Activated CD4-positive, alpha-beta T cell treated with anti-CD3 and anti-CD28 coated beads, Interleukin-2, amount 50 U/mL, for 24 hours (primary cell): ENCODE measurements at places on chromosomes 4 and X.

- DNase-seq: no peak
These were observed 265.0 kb upstream of the FAT4 start for GRCh38 chr4:125049711-125050110.

DNA sequence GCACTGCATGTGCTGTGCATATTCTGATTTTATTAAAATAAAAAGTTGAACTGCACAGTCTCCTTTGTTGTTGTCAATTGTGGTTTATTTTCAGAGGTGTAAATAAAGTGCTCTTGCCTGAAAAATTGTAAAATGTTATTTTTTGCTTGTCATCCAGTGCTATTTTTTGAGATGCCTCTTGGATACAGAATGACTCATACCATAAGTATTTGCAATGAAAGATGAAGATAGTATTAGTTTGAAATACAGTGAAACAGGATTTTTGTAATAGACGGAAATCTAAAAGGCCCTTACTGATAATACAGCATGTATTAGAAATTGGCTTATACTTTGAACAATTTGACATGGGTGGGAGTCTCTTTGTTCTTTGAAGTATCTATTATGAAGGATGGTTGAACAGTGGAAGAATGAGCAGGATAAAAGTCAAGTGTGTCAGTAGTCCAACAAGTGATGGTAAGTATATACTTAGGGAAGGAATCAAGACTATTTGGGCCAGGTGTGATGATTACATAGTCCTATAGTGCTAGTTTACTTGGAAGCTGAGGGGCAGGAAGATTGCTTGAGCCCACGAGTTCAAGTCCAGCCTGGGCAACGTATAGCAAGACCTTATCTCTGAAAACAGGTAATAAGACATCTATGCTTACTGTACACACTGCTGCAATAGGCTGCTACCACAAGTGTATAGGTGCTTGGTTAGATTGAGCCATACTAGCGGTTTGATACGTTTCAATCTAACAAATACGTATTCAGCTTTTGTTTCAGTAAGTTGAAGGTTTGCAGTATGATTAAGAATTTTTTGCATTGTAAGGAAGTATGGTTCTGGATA, 16.4 kb downstream of the DDX3X start:
- no peak for DNase-seq

DNA sequence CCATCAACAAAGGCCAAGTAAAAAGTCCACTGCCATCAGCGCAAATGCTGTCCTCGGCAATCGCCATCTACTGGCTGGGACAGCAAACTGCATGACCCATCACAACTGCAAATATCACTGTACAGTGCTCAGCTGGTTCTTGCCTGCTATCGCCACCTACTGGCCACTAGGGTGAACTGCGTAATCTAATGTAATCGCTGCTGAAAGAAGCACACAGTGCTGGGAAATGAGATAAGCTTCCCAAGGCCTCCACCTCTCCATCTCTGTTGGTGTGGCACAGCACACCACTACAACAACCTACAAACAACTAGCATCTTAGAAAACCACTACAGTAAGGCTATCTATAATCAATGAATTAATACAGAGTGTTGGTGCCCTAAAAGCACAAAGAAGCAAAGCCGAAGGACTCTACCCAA, 298.3 kb downstream of the TEX13A start:
- DNase-seq: no peak

GRCh38 chrX:37993837-37994619, 12.3 kb upstream of the SYTL5 start:
- no peak for DNase-seq

DNA sequence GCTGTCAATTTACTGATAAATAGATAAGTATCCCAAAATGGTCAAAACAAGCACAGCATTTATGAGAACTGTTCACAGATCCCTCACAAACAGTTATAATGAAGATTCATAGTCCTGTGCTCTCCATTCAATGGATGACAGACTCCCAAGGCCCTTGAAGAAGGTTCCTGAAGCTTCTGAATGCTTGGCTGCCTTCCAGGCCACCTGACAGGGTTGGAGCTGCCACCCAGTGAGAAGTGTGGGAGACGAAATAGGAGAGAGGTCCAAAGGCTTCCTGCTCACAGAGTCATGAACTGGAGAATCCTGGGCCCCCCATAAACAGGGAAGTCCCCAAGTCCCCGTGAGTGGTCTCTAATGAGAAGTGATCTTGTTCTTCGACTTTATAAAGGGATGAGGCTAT, 26.0 kb upstream of the ANXA3 start:
- DNase-seq: no peak

DNA sequence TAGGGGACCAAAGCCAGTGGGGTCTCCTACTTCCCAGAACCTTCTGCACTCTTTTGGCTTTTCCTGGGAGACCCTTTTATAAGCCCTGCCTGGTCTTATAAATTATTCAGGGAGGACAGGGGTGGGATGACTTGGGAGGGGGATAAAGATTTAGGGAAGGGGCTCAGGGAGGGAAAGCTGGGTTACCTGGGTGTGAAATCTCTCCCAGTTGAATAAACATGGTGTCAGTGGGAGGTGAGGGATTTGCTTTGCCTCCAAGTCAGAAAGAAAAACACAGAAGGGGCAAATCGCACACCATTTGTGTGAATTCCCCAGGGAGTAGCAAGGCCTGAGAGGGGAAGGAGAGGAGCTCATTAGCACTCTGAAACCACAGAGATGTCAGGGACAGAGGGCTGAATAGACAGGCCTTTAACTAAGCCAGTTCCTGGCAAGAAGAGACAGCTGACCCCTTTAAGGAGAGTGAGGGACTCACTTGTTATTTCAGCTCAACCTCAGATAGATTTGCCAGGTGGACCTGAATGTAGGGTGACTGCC, at the start of gene RIPPLY1:
RIPPLY1 (minus strand) TSS at position 51 of the 534 bp plus-strand sequence. CDS start 54 bp downstream, outside the sequence.
- DNase-seq: no peak

GRCh38 chr4:162497564-162498167, 333.9 kb upstream of the FSTL5 start:
- DNase-seq: no peak

DNA sequence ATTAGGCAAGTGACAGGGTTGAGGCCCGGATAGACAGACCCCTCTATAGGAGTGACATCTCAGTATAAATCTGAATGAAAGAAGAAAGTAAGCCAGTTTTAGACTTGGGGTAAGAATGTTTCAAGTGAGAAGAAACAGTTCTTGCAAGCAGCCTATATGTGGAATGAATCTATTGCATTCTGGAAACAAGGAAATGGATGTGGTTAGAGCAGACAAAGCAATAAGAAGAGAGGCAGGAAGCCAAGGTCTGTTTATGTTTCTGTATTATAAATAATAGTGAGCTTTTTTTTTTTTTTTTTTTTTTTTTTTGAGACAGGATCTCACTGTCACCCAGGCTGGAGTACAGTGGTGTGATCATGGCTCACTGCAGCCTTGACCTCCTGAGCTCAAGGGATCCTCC, 255.8 kb downstream of the UNC5C start:
- no peak for DNase-seq

- no peak for DNase-seq
These were observed 47.2 kb upstream of the MXRA5 start for GRCh38 chrX:3393581-3394111.

GRCh38 chr4:153222707-153223426, 18.6 kb downstream of the TRIM2 start:
- DNase-seq: no peak
